ENCODE measurements at places on chromosomes 12 and 14.

DNA sequence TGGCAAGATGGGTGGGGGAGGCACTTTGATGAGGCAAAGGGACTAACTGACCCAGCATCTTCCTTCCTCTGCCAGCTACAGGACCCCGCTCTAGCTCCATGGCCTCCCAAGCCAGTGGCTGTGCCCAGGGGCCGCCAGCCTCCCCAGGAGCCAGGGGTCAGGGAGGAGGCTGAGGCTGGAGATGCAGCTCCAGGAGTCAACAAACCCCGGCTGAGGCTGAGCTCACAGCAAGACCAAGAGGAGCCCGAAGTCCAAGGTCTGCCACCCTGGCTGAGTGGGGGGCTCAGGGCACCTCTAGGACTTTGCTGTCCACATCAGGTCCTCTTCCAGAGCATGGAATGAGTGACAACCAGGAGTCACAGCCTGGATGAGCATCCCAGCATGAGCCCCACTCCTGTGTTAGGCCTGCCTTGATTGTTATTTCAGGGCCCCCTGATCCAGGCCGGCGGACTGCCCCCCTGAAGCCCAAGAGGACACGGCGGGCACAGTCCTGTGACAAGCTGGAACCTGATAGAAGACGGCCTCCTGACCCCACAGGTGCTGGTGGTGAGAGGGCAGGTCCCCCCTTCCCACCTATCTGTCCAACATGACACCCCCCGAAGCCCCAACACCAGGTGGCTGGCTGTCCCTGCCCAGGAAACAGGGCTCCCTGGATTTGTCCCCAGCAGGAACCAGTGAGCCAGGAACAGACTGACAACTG lies 2.5 kb upstream of the CPNE6 start:
- no peak for DNase-seq

DNA sequence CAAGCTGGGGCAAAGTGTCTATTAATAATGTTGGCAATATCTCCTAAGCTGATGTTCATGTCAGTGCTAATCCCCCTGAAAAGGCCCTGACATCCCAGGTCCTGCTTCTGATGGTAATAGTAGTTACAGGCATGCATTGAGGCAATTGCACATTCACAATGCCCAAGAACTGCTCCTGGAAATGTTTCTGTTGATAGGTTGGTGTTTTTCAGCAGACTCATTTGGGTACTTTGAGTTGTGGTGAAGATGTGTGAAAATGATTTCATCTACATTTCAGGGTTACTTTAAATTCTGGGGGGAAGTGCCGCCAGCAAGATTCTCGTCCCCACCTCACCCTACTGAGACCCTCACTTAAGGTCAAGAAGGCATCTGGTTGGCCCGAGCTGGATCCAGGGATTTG lies 92.9 kb downstream of the BBS10 start:
- no peak for DNase-seq

GRCh38 chr14:104477666-104478380 lies 101.7 kb upstream of the C14orf180 start:
- no peak for DNase-seq

DNA sequence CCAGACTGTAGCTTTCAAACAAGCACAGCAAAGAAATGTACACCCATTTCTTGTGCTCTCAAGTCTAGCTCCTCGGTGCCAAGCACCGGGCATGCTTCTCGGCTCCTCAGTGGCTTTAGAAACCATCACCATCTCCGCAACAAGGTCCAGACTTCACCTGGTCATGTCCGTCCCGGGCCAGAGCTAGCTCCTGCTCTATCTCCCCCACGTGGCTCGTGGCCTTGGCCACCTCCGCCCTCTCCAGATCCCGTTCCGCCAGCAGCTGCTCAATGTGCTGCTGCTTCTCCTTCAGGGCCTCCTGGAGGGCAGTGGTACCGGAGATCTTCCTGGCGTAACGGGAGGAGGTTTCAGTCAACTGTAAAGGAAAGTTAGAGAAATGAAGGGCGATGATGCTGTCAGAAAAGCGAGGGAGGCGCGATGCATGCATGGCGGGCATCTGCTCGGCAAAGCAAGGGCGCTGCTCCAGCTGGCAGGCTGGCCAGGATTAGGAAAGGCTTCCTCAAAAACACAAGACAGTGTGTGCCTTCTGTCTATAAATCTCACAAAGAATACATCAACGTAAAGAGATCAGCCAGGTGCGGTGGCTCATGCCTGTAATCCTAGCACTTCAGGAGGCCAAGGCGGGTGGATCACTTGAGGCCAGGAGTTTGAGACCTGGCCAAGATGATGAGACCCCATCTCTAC lies 67.4 kb downstream of the CLIP1 start:
- DNase-seq, result no peak

DNA sequence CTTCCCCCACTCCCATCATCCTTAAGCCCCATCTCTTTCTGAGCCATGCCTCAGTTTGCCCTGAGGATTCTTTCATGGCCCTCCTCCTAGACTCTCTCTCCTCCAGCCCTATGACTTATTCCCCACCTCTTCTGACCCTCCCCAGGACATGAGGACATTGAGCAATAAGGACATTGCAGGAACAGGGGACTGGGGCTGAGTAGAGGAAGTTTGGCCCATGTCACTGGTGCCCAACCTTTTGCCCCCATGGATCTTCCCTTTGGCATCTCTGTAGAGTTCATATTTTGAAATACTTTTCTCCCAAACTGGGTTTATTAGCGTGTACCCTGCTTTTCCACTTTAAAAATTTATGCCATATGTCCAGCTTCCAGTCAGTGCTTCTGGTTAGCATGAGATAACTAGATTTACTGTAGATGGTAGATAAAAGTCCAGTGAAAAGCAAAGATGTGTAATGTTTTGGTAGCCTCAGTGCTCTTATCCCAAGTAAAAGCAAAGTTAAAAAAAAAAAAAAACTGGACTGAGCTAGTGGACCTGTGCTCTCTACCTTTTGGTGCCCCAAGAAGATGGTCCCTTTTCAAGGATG lies 6.1 kb upstream of the LRP1-AS start:
- no peak for DNase-seq

DNA sequence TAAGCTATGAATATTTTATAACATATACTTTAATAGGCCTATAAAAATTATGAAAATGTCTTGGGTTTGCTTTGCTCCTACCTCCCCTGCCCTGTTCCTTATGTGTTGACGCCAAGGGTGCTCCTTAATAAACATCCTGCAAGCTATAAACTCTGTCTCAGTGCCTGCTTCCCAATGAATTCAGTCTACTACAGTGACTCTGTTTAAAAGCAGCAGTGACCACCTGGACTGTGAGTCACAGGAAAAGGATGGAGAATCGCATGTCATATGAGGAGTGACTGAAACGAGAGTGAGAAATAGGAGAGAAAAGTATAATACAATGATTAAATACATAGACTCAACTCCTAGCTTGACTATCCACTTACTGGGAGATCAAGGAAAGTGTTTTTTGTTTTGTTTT lies 41.1 kb upstream of the CFAP54 start:
- no peak for DNase-seq

GRCh38 chr12:75489187-75489586 lies 8.6 kb downstream of the GLIPR1 start:
- DNase-seq, result no peak

- DNase-seq, result no peak
Measured at GRCh38 chr12:113252494-113252893, 31.2 kb downstream of the TPCN1 start.

Measured in stimulated activated CD8-positive, alpha-beta memory T cell treated with anti-CD3 and anti-CD28 coated beads, Interleukin-4, amount 100 ng/mL, for 4 hours (primary cell).